ENCODE measurements at places on chromosomes 16 and 17.

- DNase-seq = no peak
These were observed 9.6 kb downstream of the IL32 start for GRCh38 chr16:3074860-3075522.

DNA sequence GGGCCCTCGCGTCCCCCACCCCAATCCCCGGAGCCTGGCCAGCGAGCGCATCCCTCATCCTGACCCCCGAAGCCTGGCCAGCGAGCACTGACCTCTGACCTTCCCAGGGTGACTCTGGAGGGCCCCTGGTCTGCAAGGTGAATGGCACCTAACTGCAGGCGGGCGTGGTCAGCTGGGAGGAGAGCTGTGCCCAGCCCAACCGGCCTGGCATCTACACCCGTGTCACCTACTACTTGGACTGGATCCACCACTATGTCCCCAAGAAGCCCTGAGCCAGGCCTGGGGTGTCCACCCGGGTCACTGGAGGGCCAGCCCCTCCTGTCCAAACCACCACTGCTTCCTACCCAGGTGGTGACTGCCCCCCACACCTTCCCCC is 2.3 kb downstream of the TPSD1 start:
- DNase-seq = no peak

- no peak for DNase-seq
These were observed 68.7 kb downstream of the HIC1 start for GRCh38 chr17:2123375-2124251.

DNA sequence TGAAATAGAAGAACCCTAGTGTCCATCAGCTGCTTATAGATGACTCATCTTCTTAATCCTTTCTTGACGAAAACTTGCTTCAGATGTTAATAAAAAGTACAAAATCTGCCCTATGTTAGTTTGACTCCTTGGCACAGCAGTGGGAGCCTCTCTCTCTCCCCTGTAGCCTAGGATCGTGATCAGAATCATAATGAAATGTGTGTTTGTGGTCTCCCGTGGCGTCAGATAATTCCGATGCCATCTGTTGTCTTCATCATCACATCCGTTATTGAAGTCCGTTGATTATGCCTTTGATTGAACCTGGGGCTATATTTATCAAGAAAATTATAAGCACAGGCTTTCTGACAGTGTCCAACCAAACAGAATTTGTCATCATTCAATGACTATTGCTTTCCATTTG is 102.5 kb downstream of the BMERB1 start:
- DNase-seq = no peak

- DNase-seq = no peak
These were observed 385.3 kb downstream of the HAPSTR1 start for GRCh38 chr16:9476744-9477143.

GRCh38 chr17:42564815-42565522 is 1.9 kb upstream of the MLX start:
- DNase-seq = no peak

DNA sequence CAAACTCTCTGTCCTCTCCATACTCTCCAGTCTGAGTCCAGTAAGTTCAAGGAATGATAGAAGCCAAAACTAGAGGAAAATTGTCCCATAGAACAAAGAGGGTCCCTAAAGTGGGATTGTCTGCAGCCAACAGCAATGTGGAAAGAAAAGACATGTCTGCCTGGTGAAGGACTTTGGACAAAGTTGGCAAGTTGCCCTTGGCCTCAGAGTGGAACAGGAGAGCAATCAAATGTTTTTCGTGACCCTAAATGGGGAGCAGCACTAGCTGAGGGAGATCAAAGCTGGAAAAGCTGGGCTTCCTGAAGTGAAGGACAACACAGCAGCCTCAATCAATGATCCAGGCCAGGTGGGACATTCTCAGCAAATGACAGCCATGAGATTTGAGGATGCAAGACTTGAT is 183.5 kb downstream of the CHD9NB start:
- DNase-seq = no peak

DNA sequence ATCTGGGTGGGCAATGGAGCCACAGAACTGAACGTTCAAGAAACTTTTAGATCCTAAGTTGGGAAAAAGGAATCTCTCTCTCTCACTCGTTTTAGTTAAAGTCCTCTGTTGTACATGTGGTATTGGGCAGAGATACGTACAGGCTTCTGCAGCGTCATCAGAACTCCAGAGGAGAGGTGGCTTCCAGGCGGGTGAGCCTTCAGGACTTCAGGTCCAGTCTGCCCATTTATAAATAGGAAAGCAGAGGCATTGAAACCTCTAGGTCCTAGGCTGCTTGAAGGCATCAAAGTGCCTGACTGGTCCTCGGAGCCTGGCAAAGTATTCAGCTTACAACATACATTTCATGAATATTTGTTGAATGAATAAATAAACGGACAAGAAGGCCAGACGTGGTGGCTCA is 8.1 kb upstream of the TNFRSF13B start:
- DNase-seq = no peak

DNA sequence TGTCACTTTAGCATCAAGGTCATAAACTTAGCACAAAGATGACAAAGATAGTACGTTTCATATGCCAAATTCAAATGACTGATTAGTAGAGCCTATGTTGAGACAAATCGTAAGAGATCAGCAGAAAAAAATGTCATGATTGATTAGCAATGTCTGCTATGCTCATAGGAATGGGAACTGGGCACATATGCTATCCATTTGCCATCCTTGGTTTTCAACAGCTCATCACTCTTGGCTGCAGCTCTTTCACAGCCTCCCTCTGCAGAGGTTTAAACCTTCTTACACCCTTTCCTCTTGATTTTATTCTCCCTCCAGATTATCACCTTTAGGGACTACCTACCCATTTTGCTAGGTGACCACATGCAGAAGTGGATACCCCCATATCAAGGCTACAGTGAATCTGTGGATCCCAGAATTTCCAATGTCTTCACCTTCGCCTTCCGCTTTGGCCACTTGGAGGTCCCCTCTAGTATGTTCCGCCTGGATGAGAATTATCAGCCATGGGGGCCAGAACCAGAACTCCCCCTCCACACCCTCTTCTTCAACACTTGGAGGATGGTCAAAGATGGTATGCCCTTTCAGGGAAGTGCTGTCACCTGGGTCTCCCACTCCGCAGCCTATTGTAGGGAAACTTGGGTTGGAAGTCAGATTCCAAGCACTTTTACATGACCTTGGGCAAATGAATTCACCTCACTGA is 16.2 kb downstream of the MPO start:
- DNase-seq = no peak

- DNase-seq = no peak
These were observed 43.1 kb downstream of the PIK3R5 start for GRCh38 chr17:8922451-8922850.

GRCh38 chr17:68777243-68777855 is 176.2 kb upstream of the FAM20A start:
- peak; percentile 35 for DNase-seq

DNA sequence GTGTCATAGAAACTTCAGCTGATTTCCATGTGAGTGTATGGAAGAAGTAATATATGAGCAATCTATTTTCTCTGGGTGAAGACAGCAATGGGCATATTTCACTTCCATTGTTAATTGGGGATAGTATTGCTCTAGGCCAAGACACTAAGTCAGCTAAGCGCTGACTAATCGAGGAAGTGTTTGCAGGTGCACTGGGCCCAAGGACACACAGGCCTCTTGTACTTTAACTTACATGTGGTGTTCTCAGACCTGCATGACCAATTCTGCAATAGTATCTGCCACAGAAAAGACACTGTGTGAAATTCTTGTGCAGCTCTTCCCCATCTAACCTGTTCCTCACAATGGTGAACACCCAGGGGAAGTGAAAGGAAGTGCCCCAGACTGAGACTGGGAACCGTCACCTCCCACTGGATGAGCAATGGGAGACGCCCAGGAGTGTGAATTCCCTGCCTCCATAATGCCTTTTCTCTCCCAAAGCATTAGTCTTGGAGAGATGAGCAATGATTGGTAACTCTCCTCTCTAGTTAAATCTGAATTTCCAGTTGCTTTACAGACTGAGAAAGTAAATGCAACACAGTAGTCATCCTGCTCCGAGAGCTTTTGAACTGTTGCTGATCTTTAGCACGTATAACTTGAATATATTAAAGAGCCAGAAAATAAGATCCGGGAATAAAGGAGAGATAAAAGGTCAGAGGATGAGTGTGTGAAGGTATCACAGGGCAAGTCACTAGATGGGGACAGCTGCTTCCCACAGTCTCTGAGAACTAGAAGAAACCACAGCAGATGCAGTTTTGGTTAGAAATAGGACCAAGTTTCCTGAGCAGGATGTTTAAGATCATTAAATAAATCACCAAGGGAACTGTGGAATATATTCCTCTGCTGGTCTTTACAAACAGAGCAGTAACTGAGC is 82.6 kb downstream of the CDK5R1 start:
- DNase-seq = no peak

GRCh38 chr16:89784406-89784805 is 32.0 kb downstream of the FANCA start:
- no peak for DNase-seq

DNA sequence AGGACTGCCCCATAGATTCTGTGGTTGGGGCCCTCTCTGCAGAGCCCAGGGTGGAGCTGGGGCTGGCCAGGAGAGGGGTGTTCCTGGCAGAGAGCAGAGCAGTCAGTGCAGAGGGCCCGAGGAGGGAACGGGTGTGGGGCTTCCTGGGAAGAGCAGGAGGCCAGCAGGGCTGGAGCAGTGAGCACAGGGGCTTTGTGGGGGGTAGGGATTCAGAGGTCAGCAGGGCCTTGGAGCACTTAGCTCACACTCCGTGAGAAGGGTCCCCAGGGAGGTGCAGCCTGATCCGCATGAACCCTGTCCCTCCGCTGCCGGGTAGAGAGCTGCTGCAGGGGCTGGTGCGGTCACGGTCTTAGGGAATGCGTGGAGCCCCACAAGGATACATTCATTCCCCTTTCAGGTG is 113.0 kb upstream of the CIBAR2 start:
- DNase-seq = no peak

All from left ventricle myocardium inferior (tissue), 1 donor.